ENCODE measurements at places on chromosomes 3 and 15.

DNA sequence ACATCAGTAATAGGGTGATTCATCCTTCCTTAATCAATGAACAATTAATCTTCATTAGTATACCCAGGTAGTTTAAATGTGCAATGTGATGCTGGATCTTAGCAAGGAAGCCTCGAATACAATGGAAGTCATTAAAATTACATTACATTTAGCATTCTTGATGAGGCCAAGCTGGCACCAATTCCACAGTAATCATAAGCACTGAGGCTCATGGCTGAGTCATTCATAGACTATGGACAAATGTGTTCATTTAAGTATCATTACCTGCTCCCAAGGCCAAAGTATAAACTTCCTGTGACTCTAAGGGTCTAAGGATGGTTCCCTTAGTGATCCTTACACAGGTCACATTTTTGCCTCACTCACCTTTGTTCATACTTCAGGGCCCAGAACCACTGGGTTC lies 266.4 kb upstream of the CDIN1 start:
- no peak for DNase-seq

GRCh38 chr3:33006571-33007286 lies 55.3 kb downstream of the CCR4 start:
- no peak for DNase-seq

DNA sequence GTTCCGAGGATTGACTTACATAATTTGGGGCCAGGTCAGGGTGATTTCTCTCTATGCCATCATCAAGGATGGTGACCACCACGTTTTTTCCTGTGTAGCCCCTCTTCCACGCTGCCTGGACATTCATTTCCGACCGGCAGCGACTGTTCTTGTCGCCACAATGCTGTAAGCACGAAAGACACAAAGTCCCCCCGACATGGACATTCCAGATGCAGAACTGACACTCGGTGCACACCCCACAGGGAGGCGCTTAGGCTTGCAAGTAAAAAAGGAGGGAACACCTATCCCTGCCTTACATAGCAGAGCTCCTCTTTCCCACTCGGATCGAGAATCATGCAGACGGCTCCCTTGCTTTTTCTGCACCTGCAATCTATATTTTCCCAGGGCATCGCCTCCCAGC lies 58.2 kb downstream of the PCSK6 start:
- DNase-seq = no peak

GRCh38 chr3:27590437-27591298 lies 106.5 kb upstream of the SLC4A7 start:
- DNase-seq = no peak

GRCh38 chr15:100783760-100784492 lies 95.7 kb upstream of the ALDH1A3 start:
- no peak for DNase-seq

DNA sequence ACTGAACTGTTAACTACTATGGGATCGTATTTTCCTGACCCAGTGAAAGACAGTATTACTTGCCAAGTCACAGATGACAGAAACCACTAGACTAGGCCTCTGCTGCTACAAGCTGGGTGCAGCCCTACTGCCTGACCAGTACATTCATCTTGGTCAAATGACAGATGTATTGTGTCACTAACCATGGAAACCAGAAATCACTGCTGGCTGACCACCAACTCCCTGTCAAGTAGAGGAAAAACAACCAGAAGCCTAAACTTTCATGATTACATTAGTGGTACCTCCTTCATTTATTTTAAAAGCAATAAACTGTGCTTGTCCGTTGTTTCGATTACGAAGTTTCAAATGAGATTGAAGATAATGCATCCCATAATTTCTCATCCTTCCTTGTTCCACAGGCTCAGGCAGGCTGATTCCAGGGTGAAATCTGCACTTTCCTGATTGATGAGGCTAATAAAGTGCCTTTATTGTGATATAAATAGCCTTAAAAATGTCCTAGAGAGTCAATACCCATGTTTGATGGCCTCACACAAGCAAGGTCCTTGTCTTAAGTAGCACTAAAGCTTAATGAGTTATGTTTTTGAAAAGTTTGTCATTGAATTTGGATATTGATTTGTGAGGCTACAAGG lies 309.7 kb downstream of the LSAMP start:
- DNase-seq = no peak

DNA sequence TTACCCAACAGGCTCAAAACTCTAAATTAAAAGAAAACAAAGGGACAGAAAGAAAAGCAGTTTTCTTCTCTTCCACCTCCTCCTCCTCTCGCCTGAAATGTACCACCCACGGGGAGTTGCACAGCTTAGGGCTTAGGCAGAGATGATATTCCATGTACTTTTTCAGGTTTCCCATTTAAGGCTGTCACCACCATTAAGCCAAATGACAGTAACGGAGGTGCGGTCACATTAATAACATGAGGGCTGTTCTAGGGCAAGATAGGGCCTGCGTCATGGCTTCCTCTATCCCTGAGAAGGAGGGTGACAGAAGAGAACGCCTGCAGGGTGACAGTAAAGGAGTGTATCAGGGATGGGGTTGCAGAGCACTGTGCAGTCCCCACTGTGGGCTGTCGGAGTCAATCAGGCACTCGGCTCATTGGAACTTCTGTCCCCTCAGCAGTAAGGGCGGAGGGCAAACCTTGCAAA lies 51.7 kb upstream of the TJP1 start:
- DNase-seq = no peak

DNA sequence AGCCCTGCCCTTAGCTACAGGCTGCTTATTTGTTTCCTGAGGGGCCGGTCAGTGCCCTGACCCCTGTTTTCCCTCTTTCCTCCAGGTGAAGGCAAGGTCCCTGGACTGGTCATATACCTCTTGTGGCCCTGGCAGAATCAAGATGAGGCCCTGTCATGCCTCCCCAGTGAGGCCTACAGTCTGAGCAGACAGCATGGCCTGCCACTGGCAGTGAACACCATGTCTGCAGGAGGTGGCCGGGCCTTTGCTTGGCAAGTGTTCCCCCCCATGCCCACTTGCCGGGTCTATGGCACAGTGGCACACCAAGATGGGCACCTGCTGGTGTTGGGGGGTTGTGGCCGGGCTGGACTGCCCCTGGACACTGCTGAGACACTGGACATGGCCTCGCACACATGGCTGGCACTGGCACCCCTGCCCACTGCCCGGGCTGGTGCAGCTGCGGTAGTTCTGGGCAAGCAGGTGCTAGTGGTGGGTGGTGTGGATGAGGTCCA lies 1.2 kb downstream of the KLHDC8B start:
- no peak for DNase-seq

- no peak for DNase-seq
Observed at GRCh38 chr3:20741381-20741780, 555.4 kb upstream of the SGO1 start.

DNA sequence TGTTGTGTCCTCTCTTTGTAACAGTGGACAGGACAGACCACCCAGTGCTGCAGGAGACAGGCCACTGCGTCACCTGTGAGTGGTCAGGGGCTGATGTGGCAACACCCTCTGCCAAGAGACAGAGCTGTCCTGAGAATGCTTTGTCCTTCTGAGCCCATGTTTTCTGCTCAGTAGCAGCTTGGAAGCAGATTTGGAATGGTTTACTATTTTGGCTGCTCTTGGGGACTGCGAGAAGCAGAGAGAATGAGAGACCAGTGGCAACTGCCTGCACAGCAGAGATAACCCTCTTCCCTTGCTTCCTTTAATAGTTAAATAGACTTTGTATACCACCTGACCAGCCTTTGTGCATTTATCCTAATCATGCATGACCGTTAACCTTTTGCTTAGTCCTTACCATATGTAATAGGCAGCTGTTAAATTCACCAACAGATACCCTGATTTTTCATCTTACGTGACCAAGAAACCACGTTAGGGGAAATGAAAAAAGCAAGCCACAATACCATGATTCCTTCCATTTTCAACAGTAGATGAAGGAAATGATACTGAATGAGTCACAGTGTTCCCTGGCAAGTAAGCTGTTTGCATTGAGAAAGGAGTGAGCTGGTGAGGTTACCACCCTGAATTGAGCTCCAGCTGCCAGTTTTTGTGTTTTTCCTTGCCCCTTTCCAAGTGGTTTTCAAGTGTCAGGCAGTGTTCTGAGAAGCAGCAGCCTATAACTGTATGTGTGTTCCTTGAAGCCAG lies 35.5 kb downstream of the B3GALNT1 start:
- peak; percentile 24 for DNase-seq

DNA sequence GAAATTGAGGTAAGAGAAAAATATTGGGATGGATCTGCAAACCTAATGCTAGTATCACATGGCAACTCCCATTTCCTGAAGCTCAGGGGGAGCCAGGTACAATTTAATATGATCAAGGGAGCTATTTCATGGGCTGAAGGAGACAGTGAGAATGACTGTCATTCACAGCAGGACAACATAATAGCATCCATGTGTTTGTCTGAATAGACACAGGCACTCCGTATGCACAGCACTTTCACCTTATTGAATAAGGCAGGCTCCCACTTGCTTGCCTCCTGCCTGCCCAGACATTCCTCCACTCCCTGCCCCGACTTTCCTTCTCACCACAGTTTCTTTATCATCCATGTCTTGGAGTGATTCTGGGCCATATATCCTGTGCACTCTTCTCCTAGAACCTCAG lies 156.6 kb upstream of the SLC24A5 start:
- no peak for DNase-seq

GRCh38 chr3:53193466-53194209 lies 32.6 kb downstream of the PRKCD start:
- DNase-seq = no peak

GRCh38 chr15:27260523-27260922 lies 289.5 kb downstream of the GABRG3 start:
- no peak for DNase-seq

GRCh38 chr15:76773234-76773633 lies 131.9 kb downstream of the SCAPER start:
- no peak for DNase-seq

DNA sequence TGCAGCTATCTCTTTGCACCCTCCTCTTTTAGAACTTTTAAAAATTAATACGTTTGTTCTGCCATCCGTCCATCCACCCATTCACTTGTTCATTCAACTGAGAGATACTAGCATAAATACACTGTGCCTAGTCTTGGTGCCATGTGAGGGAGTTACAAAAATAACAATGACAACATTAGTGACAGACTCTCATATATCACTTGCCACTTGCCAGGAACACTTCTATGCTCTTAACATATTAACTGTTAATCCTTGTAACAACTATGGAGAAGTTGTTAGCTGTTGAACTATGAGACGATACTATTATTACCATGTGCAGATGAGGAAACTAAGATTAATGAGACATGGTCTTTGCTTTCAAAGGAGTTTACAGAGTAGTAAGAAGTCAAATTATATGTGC lies 33.6 kb downstream of the RPL39L start:
- DNase-seq = no peak

DNA sequence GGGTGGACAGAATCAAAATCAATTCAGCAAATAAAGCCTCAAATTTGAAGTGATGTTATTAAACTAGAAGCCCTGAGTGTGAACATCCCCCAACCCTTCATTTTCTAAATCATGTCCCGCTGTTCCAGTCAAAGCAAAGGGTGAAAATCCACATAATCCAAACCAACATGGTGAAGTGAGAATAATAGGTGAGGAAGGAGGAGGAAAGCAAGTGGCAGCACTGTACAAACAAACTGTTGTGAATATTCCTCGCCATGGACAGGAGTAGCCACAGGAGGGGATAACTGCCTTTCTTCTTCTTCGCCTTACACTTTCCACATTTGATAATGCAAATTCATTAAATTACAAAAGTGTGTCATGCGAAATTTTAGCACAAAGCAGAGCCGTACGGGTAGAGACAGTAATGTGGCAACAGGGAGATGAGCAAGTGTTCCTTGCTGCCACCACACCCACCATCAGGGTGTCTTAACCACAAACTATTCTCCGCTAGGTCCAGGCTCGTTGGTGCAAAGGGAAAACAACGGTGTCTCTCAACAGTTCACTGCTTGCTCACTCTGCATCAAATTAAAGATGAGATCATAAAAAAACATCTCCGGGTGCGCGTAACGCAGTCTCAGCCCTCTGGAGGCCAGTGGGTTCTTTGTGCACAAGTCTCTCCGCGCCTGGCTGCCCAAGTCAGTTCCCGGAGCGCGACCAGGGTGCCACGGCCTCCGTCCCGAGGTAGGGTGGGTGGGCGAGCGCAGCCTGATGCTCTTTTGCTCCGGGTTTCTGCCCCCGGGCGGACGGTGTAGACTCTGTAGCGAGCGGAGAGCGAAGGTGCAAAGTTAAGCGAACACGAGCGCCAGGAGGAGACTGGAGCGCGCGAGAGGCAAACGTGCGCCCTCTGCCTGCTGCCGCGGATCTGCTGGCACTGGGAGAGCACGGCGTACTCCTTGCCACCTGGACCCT lies 6.7 kb downstream of the EPHA3 start:
- DNase-seq = peak; percentile 21

- no peak for DNase-seq
Observed at GRCh38 chr15:32677238-32677750, 35.8 kb downstream of the SCG5 start.

GRCh38 chr3:153513236-153513635 lies 351.2 kb downstream of the RAP2B start:
- DNase-seq = no peak

GRCh38 chr3:188299068-188299467 lies 145.1 kb downstream of the LPP start:
- DNase-seq = no peak

DNA sequence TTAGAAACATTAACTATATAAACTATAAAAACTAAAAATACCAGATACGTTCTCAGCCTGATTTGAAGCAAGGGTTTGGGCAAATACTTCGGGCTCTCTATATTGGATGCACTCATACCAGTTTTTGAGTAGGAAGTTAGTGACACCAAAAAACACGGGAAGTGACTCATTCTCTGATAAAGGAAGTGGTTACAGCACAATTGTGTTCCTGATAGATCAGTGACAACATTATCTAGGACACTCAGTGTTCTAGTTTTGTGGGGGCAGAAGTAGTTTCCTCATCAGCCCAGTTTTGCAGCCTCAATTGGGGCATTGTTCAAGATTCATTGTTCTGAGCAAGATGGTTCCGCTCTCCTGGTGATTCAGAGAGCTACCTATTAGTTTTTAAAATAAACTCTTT lies 469.6 kb upstream of the DPPA4 start:
- DNase-seq = no peak

DNA sequence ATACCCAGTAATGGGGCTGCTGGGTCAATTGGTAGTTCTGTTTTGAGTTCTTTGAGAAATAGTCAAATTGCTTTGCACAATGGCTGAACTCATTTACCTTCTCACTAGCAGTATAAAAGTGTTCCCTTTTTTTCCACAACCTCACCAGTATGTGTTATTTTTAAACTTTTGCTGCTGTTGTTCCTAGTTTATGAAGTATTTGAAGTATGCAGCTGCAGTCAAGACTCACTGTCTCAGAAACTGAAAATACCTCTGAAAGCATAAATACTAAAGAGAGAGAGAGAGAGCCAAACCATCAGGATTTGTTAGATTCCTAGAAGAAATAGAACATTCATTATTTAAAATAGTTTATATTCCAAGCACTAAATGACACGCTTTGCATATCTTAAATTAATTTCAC lies 764.2 kb downstream of the NTRK3 start:
- no peak for DNase-seq

All from smooth muscle cell of the brain vasculature (primary cell).